ENCODE measurements at places on chromosomes 6 and 20. TPM values are rescaled to one million over a fixed set of nuclear protein-coding genes. Genes with fewer than 3 reads are reported as not detected.

Gene GGTLC1
- total RNA-seq = not detected

Gene GNAS-AS1
- 0.48 TPM for total RNA-seq

Gene PRELID3B
- total RNA-seq = 55.4 TPM

Gene PFDN6
- total RNA-seq = 28.6 TPM

Gene PKIG
- total RNA-seq = 99.1 TPM

Gene EPB41L1
- total RNA-seq = 43.7 TPM

Gene MMP24
- 0.98 TPM for total RNA-seq

Gene VSX1
- total RNA-seq = not detected

Gene DEFB129
- not detected for total RNA-seq

Gene C6orf163
- 6.2 TPM for total RNA-seq

Gene C4B
- total RNA-seq = 5.6 TPM

Gene PLA2G7
- 0.98 TPM for total RNA-seq

Gene EYS
- not detected for total RNA-seq

Gene GMPR
- total RNA-seq = 4.3 TPM

Gene RPL7L1
- 107 TPM for total RNA-seq

Gene NKX2-2
- total RNA-seq = not detected

Gene CDH26
- 2.1 TPM for total RNA-seq

Gene SMLR1
- total RNA-seq = not detected

Gene WFDC12
- total RNA-seq = not detected

Measured in breast epithelium (tissue), 4 donors.